Activated CD8-positive, alpha-beta memory T cell treated with anti-CD3 and anti-CD28 coated beads for 1 hour (primary cell): ENCODE measurements at places on chromosomes 4 and X.

DNA sequence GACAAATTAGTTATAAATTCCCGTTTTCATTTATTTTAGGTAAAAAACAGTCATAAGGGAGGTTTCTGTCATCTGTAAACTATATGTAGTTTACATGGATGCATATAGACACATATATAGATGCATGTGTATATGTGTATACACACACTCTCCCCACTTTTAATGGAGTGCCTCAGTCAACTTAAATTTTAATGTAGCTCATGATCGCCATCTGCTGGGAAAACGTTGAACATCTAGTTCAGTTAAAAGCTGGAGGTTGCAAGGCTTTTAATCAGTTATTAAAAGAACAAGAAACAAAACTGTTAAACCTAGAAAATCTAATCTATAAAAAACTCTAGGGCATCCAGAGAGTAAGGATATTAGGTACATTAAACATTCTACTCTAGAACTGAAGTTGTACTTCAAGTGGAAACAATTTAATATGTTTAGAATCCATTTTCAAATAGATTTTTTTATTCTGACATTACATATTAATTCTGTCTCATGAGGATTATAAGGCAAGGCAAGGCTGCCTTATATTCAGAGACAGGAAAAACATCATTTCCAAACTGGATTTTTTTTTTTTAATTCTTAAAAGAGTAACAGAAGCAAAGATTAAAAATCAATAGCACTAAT is 122.6 kb downstream of the SHISA3 start:
- no peak for DNase-seq

GRCh38 chrX:63743596-63743995 is 41.4 kb downstream of the ARHGEF9 start:
- no peak for DNase-seq

GRCh38 chr4:1361431-1361830 is 14.4 kb downstream of the UVSSA start:
- no peak for DNase-seq

GRCh38 chrX:82362990-82363389 is 1145.1 kb upstream of the POU3F4 start:
- no peak for DNase-seq

- no peak for DNase-seq
These were observed 3.2 kb downstream of the TIGD4 start for GRCh38 chr4:152776352-152776751.

- DNase-seq, result no peak
These were observed 81.7 kb downstream of the ZC4H2 start for GRCh38 chrX:64894454-64895038.

DNA sequence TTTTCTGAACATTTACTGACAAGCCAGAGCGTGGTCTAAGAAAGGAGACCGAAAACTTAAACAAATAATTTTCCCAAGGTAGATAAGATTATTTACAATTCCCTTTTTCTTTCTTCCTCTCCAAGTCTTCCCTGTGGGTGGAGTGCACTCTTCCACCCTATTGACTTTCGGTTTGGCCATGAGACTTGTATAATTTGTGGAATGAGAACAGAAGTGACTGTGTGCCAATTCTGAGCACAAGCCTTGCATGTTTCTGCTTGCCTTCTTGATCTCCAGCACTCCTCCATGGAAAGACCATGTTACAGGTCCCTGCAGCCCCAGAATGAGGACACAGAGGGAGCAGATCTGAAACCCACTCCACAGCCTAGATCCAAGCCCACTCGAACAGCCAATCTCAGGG is 150.0 kb upstream of the HPGD start:
- DNase-seq, result no peak

DNA sequence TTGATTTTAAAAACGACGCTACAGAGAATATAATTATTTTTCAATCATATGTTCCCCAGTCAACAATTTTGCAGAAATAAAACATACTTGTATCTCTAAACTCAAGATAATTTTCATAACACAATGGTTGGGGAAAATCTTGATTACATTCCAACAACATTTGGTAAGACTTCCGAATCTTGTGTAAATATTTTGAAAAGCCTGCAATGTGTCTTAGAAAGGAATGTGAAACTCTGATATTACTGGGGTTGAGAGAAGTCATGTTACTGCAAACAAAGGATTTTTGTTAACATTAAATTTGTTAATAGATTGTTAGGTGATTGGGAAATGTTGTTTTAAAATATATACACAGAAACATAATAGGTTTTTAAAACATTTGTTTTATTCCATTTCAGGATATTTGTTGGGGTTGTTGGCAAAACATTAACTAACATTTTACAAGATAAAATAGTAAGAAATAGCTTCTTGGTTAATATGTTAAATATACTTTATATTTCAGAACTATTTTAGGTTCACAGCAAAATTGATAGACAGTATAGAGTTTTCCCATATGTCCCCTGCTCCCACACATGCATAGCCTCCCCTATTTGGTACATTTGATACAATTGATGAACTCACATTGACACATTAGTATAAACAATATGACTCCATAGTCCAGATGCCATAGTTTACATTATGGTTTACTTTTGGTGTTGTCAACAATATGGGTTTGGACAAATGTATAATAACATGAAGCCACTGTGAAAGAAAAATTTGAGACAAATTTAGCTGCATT is 218.6 kb upstream of the FAM47A start:
- no peak for DNase-seq

DNA sequence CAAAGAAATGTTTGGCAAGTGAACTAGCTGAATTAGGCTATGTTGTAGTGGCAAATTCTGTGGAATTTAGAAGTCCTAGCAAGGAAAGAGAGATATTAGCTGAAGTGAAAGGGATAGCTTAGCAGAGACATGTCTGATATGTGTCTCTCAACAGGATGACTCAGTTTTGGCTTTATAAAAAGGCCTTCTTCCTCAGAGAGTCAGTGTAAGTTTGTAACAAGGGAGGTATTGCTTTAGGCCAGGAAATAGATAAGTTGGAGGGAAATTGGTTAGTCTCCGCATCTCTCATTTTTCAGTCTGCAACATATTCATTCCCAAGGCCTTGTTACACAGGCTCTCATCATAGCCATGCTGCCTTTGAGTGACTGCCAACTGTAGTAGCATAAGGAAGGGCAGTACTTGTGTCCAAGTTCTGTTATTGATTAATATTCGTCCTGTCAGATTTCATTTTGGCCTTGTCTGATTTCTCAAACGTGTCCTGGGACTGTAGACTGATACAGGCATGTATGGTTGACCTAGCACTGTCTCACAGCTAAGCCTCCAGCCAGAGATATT is 4.0 kb downstream of the TMEM164 start:
- DNase-seq, result no peak

DNA sequence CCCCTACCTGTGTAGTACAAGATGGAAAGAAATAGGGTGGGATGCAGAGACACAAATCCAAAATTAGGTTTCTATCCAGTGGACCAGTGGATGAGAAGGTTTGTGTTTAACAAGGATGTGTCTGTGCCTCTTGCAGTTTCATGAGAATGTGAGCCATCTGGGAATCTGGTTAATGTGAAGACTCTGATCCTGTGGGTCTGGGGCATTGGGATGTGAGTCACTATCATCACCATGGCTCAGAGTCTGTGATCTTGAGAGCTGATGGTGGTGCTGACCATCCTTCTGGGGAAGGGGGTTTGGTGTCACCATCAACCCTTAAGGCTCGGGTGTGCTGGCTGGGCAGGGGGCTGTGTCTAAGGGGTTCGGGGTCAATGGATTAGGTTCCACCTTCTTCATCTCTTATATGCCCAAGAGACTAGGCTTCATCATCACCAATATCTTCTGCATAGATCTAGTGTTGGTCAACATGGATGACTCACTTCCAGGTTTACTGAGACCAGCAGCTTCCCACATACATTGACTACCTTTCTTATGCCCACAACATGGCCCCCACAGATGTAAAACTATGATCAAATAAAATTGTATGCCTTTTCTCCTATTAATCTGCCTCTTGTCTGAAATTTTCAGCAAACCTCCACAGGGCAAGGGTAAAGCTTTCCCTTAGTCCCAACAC is 65.7 kb upstream of the MID1 start:
- DNase-seq, result no peak

DNA sequence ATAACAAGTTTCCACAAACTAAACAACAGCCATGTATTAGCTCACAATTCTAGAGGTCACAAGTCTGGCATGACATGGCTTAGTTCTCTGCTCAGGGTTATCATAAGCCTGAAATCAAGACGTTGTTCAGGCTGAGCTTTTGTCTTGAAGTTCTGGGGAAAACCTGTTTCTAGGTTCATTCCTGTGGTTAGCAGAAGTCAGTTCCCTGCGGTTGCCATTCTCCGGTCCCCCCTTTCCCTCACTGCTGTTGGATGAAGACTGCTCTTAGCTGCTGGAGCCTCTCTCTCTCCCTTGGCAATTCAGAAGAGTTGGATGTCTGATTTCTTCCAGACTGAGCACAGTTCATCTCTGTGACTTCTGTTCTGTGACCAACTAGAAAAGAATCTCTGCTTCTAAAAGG is 962.6 kb downstream of the PCDH7 start:
- DNase-seq, result no peak

DNA sequence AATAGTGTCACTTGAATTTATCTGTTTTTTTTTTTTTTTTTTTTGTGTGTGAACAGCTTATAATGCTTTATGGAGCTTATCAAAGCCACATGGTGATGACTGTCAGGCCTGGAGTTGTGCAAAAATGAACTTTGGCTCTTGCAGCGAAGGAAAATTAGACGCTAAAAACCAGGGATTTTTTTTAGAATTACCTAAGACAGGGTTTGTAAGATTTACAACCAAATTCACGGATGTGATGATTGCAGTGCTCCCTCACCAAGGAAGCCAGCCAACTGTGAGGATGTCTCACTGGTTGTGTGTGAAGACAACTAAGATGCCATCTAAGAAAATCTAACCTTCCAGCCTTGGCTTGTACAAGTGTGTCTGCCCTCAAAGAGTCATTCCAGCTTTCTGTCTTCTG is 127.1 kb upstream of the SLC4A4 start:
- DNase-seq, result no peak

- no peak for DNase-seq
These were observed 932.6 kb downstream of the C4orf33 start for GRCh38 chr4:130028552-130028951.

- DNase-seq, result no peak
These were observed 138.6 kb upstream of the NKX1-1 start for GRCh38 chr4:1544861-1545281.

DNA sequence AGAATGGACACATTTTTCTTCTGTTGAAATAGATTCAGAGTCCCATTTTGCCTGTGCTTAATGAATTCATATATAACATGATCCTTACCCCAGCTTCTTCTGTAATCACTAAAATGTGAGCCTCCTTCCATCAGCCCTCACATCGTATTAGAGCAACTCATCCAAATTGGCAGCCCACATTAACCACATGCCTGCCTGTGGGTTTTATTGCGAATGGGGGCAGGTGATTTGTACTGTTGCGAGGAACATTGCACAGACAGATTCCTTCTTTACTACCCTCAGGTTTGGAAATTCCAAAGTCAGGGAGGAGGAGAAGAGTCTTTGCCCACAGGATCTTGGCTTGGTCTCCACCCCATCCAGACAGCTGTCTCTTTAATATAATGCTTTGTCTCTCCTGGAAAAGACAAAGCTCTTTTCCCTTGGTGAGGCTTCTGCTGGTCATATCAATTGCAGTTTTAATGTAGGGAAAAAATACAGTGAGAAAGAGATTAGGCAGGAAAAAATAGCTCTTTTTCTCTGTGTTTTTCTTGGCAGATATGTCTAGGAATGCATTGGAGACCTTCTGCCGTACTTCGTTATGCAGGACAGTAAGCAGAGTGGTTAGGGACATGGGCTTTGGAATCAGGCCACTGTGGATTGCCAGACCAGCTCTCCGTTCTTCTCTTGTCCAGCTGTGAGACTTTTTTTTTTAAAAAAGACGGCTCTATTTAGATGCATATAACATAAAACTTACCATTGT is 371.2 kb downstream of the AFF2 start:
- DNase-seq, result no peak

DNA sequence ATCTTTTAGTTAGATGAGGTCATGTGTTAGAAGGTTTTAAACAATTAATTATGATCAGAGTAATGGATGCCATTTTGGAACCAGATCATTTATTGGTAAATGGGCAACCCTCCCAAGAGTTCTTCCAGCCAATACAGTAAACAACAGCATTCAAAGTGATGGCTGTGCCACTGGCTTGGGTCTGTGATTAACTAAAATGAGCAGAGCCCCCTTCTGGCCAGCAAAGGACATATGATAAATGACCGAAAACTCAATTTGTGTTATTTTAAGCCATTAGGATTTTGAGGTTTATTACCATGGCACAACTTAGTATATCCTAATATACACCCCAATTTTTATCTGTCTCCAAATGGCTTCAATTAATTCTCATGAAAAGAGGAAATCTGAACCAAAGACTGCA is 90.8 kb upstream of the NPFFR2 start:
- no peak for DNase-seq

GRCh38 chr4:76767983-76768382 is 130.0 kb downstream of the SOWAHB start:
- no peak for DNase-seq

GRCh38 chr4:8333726-8334460 is 64.3 kb downstream of the HTRA3 start:
- DNase-seq, result no peak

DNA sequence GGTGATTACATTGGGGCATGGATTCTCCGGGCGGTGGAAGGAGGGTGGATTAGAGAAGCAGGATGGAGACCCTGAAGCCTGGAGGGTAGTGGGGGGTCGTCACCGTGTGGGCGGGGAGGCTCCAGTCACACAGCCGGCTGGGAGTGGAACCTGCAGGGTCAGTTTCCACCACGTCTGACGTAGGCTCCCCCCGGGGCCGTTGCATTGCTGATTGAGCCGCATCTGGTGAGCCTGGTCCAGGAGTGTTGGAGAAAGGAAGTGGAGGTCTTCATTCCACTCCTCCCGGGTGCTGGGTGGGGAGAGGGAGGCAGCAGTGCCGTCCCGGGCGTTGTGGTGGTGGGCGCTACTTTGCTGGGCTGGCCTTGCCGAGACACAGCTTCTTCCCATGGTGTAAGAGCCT is 28.1 kb downstream of the TBC1D14 start:
- no peak for DNase-seq

GRCh38 chrX:48864210-48864609 is 28.8 kb upstream of the PCSK1N start:
- no peak for DNase-seq

DNA sequence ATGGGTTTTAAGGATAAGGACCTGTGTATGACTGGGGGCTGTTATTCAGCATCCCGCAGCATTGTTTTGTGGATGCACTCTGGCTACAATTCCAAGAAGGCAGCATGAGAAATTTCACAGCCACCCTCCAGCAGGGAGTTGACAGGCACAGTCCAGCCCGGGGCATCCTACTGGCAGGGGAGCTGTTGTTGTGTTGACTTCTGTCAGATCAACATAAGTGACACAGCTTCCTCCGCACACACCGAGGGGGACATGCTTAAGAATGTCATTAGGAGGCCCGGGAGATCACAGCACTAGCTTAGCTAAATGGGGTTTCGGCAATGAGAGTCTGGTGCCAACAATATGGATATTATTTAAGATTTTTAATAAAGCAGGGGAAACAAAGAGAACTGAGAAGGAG is 326.5 kb downstream of the ASMT start:
- no peak for DNase-seq

DNA sequence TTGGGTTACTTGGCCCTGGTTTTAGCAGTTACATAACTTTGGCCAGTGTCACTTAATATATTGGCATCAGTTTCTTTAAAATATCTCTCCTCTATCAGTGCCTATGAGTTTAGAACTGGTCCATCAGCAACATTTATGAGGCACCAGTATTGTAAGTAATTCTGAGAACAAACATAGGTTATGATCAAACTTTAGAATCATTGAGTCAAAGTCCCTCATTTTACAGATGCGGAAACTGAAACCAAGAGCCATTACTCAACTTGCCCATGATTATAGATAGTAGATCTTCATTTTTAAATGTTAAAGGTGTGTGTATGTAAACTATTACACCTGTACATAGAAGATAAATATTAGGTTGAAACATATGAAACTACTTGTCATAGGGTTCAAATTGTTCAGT is 4.5 kb downstream of the NIPAL1 start:
- DNase-seq, result no peak
